ENCODE measurements at places on chromosomes 16 and 17. TPM values are rescaled to one million over a fixed set of nuclear protein-coding genes. Genes with fewer than 3 reads are reported as not detected.

DNA sequence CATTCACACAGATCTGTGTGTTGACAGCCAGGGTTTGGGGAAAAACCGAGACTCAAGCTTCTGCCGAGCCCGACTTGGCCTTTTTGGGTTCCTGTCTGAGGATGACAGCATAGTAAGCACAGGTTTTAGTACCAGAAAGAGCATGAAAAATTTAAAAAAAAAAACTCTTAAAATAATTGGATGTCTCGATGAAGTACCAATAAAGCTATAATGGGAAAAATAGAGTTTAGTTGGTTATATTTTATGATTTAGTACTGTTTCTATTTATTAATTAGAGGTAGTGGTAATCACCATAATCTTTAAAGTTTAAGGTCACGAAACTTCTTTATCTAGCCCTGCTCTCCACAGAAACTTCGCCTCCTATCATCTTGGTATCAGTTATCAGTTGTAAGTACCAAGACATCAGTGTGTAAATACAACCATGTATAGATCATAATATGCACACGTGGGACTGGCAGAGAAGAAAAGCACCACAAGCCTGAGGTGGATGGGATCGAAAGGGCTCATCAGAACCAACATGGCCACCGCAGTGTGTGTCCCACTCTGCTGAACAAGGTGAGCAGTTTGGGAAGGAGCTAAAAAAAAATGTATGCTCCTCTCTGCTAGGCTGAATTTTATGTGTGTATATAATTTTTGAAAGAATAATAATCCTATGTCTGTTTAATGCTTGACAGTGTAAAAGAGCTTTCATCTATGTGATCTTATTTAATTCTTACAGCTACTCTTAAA lies 14.4 kb upstream of the EEF2K start:
- peaks cover 43% of the 10 kb centered on the region for H3K4me1 ChIP-seq

DNA sequence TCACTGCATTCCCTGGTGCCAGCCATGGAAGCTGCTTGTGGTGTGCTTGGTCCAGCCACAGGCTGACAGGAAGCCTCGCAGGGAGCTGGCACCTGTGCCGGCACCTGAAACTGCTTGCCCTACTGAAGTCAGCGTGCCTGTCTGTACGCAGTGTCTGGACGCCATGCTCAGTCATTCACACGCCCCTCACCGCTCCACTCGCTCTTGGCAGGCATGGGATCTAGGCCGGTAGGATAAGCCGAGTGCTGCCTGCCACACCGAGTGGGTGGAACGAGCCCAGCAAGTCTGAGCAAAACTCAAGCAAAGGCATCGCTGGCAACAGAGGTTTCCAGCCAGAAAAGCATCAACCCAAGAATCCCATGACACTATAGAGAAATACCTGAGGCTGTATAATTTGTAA lies 350.6 kb downstream of the CDH11 start:
- no peaks in the 10 kb centered on the region for H3K36me3 ChIP-seq
- H3K27ac ChIP-seq: no peak overlapping the region
- no peak for DNase-seq
- no peaks in the 10 kb centered on the region for H3K4me1 ChIP-seq
- H3K27me3 ChIP-seq: no peaks in the 10 kb centered on the region
- no peak overlapping the region for H3K4me3 ChIP-seq

DNA sequence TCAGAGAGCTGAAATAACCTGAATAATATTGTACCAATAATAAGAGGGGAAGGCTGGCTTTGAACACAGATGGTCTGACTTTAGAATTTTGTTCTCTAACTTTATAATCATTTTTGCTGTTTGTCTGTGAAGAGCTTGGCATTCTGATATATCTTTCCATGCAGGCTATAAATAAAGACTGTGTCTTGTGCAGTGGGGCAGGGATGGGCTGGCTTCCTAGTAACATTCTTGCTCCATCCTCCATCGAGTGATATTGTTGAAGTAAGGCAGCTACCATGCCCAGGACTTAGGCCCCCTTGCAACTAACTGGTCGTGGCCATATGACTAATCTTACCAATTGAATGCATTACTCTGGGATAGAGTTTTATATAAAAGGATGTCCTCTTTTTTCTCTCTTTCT lies 234.7 kb upstream of the IRX3 start:
- no peak overlapping the region for H3K27ac ChIP-seq
- DNase-seq: no peak
- no peaks in the 10 kb centered on the region for H3K27me3 ChIP-seq
- H3K4me1 ChIP-seq: no peaks in the 10 kb centered on the region

Gene SLC25A10
- polyA plus RNA-seq: 68.6 TPM

Gene MRPS23
- 116 TPM for polyA plus RNA-seq

DNA sequence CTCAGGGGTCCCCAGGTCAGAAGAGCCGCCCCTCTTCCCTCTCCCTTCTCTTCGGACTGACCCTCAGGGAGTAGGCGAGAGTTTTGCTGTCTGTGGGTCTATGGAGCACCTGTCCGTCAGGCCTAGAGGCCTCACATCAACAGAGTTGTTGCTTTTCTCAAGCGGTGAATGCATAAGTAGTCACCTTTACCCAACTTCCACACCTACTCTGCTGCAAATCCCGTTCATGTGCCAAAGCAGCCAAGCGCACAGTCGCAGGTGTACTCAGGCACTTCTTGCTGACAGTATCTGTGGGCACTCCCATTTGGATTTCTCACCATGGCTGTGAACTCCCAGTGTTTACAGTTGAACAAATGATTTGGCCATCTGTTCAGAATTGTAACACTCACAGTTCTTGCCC lies 4.0 kb upstream of the FA2H start:
- H3K4me1 ChIP-seq: peaks cover 4% of the 10 kb centered on the region
- DNase-seq: no peak
- H3K4me3 ChIP-seq: no peak overlapping the region
- H3K27ac ChIP-seq: no peak overlapping the region

- peaks cover 21% of the 10 kb centered on the region for H3K4me1 ChIP-seq
- H3K4me3 ChIP-seq: no peak overlapping the region
These were observed 9.3 kb downstream of the CEP295NL start for GRCh38 chr17:78893684-78894083.

DNA sequence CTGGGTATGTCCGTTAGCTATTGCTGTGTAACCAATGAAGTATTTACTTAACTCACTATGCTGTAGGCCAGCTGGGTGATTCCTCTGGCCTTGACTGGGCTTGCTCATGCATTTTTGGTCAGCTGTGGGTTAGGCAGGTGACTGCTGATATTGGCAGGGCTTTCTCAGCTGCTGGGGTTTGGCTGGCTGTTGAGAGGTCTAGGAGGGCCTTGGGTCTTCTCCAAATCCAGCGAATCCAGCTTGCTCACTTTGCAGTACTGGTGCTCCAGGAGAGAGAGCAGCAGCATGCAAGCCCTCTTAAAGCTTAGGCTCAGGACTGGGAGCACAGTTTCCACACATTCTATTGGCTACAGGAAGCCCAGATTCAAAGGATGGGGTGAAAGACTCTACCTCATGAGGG lies 270.1 kb downstream of the PHKB start:
- H3K4me1 ChIP-seq: no peaks in the 10 kb centered on the region
- H3K27ac ChIP-seq: no peak overlapping the region
- H3K4me3 ChIP-seq: no peak overlapping the region
- H3K27me3 ChIP-seq: no peaks in the 10 kb centered on the region
- H3K36me3 ChIP-seq: no peaks in the 10 kb centered on the region
- DNase-seq: no peak

GRCh38 chr17:37064956-37065355 lies 116.2 kb downstream of the AATF start:
- H3K27me3 ChIP-seq: no peaks in the 10 kb centered on the region
- no peak for DNase-seq
- no peaks in the 10 kb centered on the region for H3K36me3 ChIP-seq

Gene ENDOV
- 13.4 TPM for polyA plus RNA-seq

Gene TBC1D3K
- polyA plus RNA-seq: not detected

Gene ACE
- polyA plus RNA-seq: not detected

DNA sequence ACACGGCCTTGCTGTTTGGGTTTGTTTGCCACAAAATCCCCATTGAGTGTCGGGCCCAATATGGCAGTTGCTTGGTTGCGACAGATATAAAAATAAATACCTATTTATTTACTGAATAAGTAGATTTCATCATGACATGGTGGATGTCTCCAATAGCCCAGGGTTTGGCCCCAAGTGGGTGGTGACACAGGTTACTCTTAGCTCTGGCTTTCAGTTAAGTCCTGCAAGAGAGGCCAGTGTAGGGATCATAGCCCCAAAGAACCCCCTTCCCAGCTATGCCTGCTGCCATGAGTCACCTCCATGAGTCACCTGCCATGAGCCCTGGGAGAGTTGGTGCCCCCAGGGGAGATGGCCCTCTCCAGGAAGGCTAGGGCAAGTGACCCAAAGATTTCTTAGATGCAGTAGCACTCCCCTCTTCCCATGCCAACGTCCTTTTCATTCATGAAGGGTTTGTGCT lies 78.7 kb upstream of the LGALS9 start:
- no peak overlapping the region for H3K27ac ChIP-seq
- H3K4me1 ChIP-seq: 0 out of 2 replicates have a peak, but pooled peaks cover under 1% of the 10 kb centered on the region
- DNase-seq: no peak

Gene MYCBPAP
- 1.8 TPM for polyA plus RNA-seq

GRCh38 chr17:4304417-4305027 lies 40.7 kb upstream of the ANKFY1 start:
- no peak overlapping the region for H3K4me3 ChIP-seq
- peaks cover 25% of the 10 kb centered on the region for H3K36me3 ChIP-seq
- DNase-seq: no peak

GRCh38 chr16:10156099-10156498 lies 26.1 kb downstream of the GRIN2A start:
- H3K27me3 ChIP-seq: no peaks in the 10 kb centered on the region
- DNase-seq: no peak
- H3K4me3 ChIP-seq: no peak overlapping the region

Gene SMIM36
- not detected for polyA plus RNA-seq

DNA sequence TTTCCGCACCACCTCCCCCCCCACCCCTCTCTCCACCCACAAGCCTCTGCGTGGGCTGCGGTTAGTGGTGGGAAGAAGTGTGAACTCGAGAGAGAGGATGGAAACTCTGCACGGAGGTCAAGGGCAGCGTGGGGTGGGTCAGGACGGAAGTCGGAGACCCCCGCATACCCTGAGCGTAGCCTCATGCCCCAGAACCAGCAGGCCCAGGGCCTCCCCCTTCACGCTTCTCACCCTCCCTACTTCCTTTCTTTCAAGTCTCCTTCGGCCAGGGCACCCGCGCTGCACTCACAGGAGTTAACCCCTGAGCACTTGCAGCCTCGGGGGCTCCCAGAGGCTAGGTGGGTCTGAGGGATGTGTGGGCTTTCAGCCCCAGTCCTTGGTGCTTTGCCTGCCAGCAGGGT lies 9.2 kb downstream of the TBKBP1 start:
- H3K36me3 ChIP-seq: no peaks in the 10 kb centered on the region
- no peak overlapping the region for H3K27ac ChIP-seq
- no peaks in the 10 kb centered on the region for H3K27me3 ChIP-seq
- peaks cover 42% of the 10 kb centered on the region for H3K4me1 ChIP-seq

Gene CCL1
- 0.40 TPM for polyA plus RNA-seq

DNA sequence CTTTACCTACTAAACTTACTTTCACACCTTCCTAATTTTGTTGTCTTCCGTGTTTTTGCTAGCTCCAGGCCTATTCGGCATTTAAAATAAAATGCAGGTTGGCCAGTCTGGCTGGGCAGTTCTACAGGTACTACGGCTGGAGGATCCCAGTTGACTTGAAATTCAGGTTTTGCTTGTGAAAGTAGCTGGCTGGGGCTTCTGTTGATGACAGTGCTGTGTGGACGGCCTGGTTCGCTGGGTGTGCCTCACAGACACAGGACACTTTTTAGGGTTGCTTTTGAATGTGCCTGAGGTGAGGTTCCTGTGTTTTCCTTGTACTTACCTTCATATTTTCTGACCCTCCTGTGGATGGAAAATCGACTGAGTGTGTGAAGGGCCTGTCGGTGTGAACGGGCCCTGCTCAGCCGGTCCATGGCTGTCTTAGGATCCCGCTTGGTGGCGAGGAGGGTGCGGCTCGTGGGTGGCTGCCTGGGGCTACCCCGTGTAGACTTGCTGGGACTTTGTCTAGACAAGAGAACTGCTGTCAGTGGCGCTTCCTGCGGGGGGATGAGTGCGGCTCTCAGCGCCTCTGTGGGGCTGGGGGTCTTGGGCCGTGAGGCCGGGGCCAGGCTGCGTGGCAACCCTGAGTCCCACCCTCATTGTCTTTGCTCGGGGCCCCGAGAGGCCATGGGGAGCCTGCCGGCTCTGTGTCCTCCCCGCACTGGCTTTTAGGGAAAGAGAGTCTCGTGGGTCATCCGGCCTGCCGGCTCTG lies 18.7 kb upstream of the ZNF750 start:
- peaks cover 39% of the 10 kb centered on the region for H3K4me1 ChIP-seq
- peak overlapping the region; percentile 79 for H3K27ac ChIP-seq
- H3K36me3 ChIP-seq: no peaks in the 10 kb centered on the region

- H3K4me3 ChIP-seq: no peak overlapping the region
- H3K27me3 ChIP-seq: no peaks in the 10 kb centered on the region
- no peak for DNase-seq
- no peaks in the 10 kb centered on the region for H3K36me3 ChIP-seq
These were observed 11.1 kb upstream of the SLC5A11 start for GRCh38 chr16:24834459-24835335.

- H3K4me3 ChIP-seq: no peak overlapping the region
- H3K4me1 ChIP-seq: no peaks in the 10 kb centered on the region
- no peaks in the 10 kb centered on the region for H3K27me3 ChIP-seq
These were observed 44.8 kb upstream of the HSBP1 start for GRCh38 chr16:83762992-83763358.

GRCh38 chr17:78653382-78653781 lies 76.2 kb upstream of the DNAH17 start:
- no peaks in the 10 kb centered on the region for H3K4me1 ChIP-seq
- no peaks in the 10 kb centered on the region for H3K27me3 ChIP-seq
- no peak for DNase-seq
- no peaks in the 10 kb centered on the region for H3K36me3 ChIP-seq

GRCh38 chr16:84307209-84307954 lies 12.7 kb downstream of the WFDC1 start:
- H3K4me1 ChIP-seq: no peaks in the 10 kb centered on the region
- DNase-seq: no peak
- H3K27ac ChIP-seq: no peak overlapping the region
- no peaks in the 10 kb centered on the region for H3K27me3 ChIP-seq
- H3K4me3 ChIP-seq: no peak overlapping the region

- no peaks in the 10 kb centered on the region for H3K27me3 ChIP-seq
- no peak overlapping the region for H3K4me3 ChIP-seq
- no peak overlapping the region for H3K27ac ChIP-seq
- H3K36me3 ChIP-seq: no peaks in the 10 kb centered on the region
- DNase-seq: no peak
- no peaks in the 10 kb centered on the region for H3K4me1 ChIP-seq
These were observed 7.3 kb downstream of the TRIM65 start for GRCh38 chr17:75889454-75889853.

Measured in GM12878 (cell line).